ENCODE measurements at places on chromosomes 3 and 15.
A peak's percentile ranks its signal among the peaks of the same experiment; 100 is the strongest.

- DNase-seq, result no peak
These were observed 114.8 kb downstream of the WDR76 start for GRCh38 chr15:43941555-43941954.

- no peak for DNase-seq
These were observed 58.9 kb upstream of the KY start for GRCh38 chr3:134709561-134710312.

- no peak for DNase-seq
These were observed 153.2 kb downstream of the LRRC28 start for GRCh38 chr15:99404454-99404853.

- DNase-seq, result peak; percentile 94
These were observed at the start of gene RCCD1 for GRCh38 chr15:90954712-90955623. Gene RCCD1, plus strand, starts transcription at chr15:90954884. Its CDS starts 1,851 bp downstream, at chr15:90956735.

GRCh38 chr3:61141697-61142096, 109.6 kb downstream of the FHIT start:
- no peak for DNase-seq

DNA sequence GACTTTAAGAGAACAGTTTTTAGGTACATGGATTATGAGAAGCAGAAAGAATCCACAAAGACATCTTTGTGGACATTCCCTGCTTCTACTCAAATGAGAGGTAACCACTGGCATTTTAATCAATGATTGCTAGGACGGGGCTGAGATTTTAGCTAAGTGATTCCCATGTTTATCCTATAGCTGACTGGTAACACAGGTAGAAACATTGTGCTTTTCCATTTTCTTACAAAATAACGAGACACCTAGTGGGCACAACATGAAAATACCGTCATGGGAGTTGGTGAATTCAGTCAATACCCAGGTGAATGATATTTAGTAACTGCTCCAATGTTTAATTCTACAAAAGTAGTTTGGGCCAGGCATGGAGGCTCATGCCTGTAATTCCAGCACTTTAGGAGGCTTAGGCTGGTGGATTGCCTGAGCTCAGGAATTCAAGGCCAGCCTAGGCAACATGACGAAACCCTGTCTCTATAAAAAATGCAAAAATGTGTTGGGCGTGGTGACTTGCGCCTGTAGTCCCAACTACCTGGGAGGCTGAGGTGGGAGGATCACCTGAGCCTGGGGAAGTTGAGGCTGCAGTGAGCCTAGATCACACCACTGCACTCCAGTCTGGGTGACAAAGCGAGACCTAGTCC, 37.2 kb upstream of the DENND4A start:
- no peak for DNase-seq

DNA sequence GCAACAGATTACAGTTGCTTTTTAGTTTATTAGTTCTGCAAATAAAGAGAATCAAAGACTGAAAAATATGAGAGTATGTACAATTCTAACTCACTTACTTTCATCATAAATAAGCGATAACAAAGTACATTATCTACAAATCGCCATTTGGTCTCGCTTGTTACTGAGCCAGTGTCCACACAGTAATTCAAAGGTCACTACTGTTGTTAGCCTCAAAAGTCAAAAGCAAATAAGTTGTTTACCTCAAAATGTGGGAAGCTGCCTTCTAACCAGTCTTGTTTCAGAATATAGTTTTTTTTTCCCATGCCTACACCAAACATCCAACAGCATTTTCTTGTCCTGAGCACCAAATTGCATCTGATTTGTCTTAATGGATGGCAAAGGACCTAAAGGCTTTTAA, 127.4 kb upstream of the FAM3D start:
- DNase-seq, result no peak

DNA sequence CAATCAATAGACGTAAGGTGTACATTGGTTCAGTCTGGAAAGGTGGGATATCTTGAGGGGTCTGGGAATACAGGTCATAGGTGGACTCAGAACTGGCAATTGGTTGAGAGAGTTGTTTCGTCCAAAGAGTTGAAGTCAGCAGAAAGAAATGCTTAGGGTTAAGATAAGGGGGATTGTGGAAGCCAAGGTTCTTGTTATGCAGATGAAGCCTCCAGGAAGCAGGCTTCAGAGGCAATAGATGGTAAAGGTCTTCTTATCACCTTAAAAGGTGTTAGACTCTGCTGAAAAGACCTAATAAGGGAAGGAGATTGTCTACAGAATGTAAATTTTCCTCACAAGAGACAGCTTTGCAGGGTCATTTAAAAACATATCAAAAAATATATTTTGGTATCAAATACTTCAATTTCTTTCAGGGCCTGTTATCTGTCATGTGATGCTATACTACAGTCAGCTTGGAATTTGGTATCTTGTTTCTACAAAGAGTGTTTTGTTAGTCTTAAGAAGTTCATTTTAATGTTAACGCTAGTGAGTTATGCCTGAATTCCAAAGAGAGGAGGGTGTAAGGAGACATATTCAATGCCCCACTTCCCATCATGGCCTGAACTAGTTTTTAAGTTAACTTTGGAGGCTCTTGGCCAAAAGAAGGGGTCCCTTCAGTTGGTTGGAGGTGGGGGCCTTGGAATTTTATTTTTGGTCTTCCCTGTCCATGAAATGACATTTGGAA, 378.2 kb upstream of the ROBO2 start:
- DNase-seq, result no peak

GRCh38 chr3:72727172-72727571, 121.1 kb downstream of the SHQ1 start:
- DNase-seq, result no peak

GRCh38 chr3:58690490-58690889, 23.9 kb upstream of the FAM3D start:
- DNase-seq, result no peak

- peak; percentile 69 for DNase-seq
These were observed 95.1 kb downstream of the LRIG1 start for GRCh38 chr3:66405701-66406091.

GRCh38 chr15:87487484-87487883, 769.1 kb downstream of the NTRK3 start:
- DNase-seq, result no peak

GRCh38 chr3:32334675-32335074, 57.0 kb upstream of the CMTM7 start:
- no peak for DNase-seq

DNA sequence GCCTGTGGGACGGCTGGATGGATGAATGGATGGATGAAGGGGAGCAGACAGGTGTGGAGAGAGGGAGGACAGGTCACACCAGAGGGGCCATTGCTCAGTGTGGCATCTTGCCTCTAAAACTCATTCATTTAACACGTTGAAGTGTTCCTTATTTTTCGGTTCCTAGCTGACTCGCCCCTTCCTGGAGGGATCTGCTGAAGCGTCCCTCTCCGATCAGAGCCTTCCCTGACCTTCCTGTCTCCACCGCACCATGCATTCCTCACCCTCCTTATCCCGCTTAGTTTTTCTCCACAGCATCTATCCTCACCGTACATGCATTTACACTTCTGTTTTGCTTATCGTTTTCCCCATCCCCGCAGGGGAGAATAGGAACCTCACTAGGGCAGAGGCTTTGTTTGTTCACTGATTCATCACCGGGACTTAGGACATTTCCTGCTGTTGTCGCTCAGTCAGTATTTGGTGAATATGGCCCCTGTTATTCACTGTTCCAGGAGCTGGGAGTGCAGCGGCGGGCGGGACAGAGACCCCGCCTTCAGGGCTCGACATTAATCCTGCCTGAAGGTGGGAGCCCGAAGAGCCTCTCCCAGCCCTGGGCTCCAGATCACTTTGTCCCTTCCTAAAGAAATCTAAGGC, 32.0 kb downstream of the FOXL2 start:
- DNase-seq, result peak; percentile 51

- peak; percentile 84 for DNase-seq
These were observed 22.7 kb downstream of the IRAK2 start for GRCh38 chr3:10187290-10187876.

- DNase-seq, result no peak
These were observed 455.8 kb downstream of the GABRG3 start for GRCh38 chr15:27426805-27427204.

- DNase-seq, result no peak
These were observed 404.2 kb upstream of the IL12A start for GRCh38 chr3:159584421-159584820.

DNA sequence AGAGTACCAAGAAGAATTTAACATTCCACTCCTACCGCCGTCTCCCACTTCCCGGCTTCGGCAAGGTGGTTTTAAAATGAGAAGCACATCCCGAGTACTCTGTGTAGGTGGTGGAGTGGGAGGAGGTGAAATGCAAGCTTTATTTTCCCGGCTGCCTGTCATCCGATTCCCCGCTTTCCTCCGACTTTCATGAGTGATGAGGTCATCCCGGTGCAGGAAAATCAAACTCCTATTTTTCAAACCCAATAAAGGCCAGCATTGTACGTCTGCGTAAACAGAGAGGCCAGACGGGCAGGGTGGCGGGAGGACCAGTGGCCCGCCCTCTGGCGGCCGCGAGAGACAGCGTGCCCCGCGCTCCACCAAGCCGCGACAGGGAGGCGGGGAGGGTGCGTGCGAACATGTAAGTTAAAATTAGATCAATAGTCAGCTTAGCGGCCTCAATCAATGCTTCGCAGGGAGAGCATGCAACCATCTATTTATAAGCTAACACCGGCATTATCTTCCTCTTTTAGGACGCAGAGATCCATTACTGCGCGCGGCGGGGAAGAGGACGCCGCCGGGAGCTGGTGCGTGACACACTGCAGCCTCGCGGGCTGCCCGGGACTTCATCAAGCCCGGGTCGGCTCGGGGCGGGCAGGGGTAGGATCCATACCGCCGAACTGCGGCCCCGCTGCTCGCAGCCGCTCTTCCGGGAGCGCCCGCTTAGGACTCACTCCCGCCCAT, 163.3 kb downstream of the CD47 start:
- peak; percentile 94 for DNase-seq

- DNase-seq, result no peak
These were observed 220.9 kb upstream of the CTNNB1 start for GRCh38 chr3:40978442-40978841.

DNA sequence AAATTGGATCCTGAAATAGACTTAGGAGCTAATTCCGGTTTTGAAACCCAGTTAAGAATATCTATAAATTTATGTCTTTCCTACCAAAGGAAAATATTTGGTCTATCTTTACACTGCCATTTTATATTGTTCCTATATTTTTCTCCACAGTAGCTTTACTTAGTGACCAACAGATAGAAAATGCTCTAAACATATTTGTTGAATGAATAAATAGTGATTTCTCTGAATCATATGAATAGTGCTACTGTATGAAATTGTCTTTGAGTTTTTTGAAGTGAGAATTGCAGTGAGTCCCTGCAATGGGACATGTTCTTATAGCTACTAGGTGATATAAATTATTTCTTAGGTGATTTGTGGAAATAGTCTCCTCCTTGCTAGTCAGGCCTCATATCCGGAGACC, 18.5 kb upstream of the EID1 start:
- DNase-seq, result no peak

- no peak for DNase-seq
These were observed 87.1 kb downstream of the PDCD6IP start for GRCh38 chr3:33885496-33885895.

DNA sequence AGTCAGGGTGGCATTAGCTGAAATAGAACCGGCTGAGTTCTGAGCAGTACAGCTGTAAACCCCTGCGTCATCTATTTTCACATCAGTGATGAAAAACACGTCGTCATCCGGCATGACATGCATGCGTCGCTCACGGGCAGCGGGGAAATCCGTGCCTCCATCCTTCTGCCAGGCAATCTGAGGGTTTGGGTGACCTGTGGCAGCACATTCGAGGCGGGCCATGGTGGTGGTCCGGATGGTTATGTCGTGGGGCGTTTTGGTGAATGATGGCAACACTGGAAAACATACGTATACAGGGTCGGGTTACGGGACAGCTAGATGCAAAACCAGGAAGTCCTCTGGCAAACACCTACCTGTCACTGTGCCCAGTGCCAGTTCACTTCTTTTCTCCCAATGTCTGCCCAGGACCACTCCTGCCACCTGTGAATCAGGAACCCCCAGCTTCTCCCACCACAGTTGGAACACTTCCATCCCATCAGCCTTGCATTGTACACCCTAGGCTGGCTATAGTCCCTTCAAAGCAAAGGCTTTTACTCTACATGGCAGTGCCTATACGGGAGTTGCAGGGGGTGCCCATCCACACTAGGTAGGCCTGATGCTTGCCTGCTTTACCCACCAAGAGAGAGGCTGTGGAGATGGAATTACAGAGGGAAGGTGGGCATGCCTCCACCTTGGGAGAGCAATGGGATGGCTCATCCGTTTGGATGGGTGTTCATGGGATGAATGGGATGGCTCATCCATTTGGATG, 116.7 kb downstream of the LRIG1 start:
- DNase-seq, result no peak

DNA sequence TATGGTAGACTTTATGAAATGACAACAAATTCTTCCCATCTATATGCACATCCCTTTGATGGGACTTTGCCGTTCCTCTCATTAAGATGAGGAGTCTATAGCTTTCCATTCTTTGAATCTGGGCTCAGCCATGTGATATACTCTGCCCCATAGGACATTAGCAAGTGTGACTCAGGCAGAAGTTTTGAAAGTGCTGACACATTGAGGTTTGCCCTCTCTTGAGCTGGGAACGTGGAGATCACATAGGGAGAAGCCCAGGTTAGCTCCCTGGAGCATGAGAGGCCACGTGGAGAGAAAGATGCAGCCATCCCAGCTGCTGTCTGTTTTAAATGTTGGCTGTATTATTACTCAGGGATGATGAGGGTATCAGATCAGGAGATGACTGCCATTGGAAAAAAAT, 67.7 kb upstream of the OXTR start:
- no peak for DNase-seq

DNA sequence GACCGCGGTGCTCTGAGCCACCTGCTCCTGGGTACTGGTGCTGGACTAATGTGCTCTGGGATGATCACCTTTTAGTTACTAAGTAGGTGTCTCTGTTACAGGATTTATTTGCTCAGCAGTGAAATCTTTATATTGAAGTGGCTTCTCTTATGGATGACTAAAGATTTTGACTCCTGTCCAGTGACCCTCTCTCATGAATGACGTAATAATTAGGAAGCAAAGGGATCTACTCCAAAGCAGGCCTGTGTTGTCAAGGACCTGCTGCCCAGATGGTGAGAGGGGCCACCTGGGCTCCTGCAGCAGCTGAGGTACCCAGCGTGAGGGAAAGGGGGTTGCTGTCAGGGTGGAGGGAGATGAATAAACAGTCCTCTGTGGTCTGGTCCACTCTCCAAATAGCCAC, 263.6 kb downstream of the GABRG3 start:
- no peak for DNase-seq

DNA sequence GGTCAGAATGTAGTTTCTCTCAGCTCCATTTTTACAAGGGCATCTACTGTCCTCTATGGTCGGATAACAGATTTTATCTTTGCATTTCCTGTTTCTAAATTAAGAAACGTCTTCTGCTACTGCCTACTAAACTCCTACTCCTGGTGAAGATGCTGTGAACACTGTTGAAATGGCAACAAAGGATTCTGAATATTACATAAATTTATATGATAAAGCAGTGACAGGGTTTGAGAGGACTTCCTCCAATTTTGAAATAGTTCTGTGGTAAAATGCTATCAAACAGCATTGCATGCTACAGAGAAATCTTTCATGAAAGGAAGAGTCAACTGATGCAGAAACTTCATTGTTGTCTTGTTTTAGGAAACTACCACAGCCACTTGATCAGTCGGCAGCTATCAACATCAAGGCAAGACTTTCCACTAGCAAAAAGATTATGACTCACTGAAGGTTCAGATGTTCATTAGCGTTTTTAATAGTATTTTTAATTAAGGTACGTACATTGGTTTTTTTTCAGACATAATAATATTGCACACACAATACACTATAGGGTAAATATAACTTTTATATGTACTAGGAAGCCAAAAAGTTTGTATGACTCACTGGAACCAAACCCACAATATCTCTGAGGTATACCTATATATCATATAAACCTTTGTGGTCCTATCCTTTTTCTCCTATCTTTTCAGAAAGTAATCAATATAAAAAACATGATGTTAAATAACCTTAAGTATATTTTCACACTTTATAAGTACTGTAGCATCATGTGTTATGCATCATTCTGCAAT, 156.1 kb downstream of the STAG1 start:
- DNase-seq, result no peak
